ENCODE measurements at places on chromosomes 4 and X.

GRCh38 chr4:6991249-6991648, 51.9 kb upstream of the TADA2B start:
- DNase-seq, result no peak

DNA sequence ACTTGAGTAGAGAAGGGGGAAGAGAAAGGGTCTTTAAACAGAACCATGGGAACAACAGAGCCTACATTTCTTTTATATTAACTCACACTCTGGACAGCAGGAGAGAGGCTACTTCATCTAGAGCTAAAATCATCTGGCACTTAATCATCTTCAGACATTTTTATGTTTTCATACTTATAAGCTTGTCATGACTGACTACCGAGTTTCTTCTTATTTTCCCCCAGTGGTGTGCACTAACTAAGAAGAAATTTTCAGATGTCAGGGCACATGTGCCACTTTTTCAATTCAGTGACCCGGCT, 11.8 kb upstream of the RTL5 start:
- no peak for DNase-seq

DNA sequence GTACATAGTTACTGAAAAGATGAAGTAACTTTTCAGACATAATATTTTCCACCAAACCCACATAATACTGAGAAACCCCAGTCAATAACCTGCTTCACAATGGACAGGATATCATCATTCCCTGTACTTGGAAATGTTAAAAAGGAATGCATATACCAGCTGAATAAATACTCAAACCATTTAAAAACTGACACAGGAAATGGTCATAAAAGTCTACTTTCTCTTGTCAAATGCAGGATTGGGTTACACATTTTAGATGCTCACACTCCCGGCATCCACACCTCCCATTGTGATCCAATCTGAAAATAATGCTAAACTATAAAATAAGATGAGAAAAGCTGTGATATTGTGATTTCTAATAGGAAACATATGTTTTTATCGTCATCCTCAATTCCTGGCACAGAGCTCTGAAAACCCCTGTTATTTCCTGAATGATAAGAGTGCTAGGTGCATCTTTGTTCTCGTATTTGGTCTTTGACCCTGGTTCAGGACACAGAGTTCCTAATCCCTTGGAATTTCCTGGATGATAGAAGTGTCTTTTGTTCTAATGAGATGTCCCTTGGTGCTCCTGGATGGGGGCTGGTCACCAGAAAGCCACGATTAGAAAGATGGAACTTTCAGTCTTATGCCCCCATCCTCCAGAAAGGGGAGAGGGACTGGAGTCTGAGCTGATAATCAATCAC, 821.3 kb downstream of the TRIML1 start:
- DNase-seq, result no peak

- no peak for DNase-seq
These were observed 1.8 kb downstream of the SGMS2 start for GRCh38 chr4:107826421-107826980.

DNA sequence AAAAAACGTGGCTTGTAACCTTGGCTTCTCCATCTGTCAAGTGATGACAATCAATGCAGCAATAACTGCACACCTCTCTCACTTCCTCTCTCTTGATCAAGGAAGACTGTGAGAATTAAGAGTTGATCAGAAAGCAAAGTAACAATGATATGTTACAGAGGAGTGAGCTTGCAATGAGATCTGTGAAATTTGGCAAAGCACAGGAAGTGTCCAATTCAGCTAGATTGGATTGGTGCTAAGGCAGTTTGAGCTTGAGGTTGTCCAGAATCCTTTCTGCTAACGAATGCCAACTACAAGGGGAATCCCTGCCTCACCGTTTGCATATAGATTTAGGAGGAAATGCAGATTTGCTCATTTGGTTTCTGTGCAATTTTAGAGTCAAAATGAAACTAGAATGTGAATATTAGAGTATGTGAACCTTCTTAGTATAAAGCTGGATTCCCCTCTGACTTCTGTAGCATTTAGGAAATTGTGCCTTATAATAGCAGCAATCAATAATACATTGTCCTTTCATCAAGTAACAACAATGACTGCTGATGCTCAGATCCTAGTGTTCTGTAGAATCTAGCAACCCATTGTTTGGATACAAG, 346.4 kb downstream of the PTTG2 start:
- DNase-seq, result no peak

GRCh38 chr4:129342819-129343408, 247.0 kb downstream of the C4orf33 start:
- no peak for DNase-seq

- no peak for DNase-seq
These were observed 70.4 kb upstream of the FHL1 start for GRCh38 chrX:136076942-136077341.

- no peak for DNase-seq
These were observed 8.4 kb downstream of the APBB2 start for GRCh38 chr4:41205854-41206460.

All from stimulated activated CD8-positive, alpha-beta memory T cell treated with anti-CD3 and anti-CD28 coated beads, Interleukin-7, amount 100 ng/mL, for 1 hour (primary cell).